ENCODE measurements at places on chromosomes 13 and 19.

- no peak for DNase-seq
Measured at GRCh38 chr13:33188093-33188882, 97.3 kb downstream of the STARD13 start.

- no peak for DNase-seq
Measured at GRCh38 chr19:5058521-5059212, 89.8 kb downstream of the KDM4B start.

- no peak for DNase-seq
Measured at GRCh38 chr13:57629391-57629804, 2.1 kb upstream of the PCDH17 start.

DNA sequence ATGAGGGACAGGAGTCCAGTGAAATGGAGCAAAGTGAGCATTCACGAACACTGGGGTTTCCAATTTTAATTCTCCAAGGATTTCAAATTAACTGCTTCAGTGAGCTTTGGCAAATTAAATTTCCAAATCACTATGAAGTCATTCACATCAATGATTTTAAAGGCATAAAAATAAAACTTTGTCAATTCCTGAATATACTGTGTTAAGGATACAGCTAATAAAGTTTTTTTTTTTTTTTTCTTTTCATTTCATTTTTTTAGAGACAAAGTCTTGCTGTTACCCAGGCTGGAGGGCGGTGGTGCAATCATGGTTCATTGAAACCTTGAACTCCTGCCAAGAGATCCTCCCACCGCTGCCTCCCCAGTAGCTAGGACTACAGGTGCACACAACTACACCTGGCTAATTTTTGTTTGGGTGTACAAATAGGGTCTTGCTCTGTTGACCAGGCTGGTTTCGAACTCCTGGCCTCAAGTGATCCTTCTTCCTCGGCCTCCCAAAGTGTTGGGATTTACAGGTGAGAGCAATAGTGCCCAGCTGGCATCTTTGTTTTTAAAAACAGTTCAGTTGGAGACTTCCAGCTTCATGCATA is 21.9 kb downstream of the RBM26 start:
- DNase-seq = no peak

GRCh38 chr13:110680852-110681251 is 25.1 kb downstream of the CARS2 start:
- DNase-seq = no peak

GRCh38 chr19:1854039-1854541 is 5.8 kb upstream of the REXO1 start:
- no peak for DNase-seq

DNA sequence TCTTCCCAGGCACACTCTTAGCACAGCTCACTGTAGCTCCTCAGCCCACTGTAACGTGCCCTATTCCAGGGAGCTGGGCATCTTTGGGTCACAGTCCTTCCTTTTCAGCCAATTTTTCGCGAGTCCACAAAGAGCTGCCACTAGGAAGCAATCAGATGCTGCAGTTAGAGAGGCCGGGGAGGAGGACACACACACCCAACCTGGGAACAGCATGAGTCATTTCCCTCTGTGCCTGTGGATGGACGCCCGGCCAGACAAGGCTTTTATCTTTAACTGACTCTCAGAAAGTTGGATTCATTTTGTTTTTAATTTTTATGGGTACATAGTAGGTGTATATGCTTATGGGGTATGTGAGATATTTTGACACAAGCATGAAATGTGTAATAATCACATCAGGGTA is 918.6 kb downstream of the UQCRFS1 start:
- no peak for DNase-seq

DNA sequence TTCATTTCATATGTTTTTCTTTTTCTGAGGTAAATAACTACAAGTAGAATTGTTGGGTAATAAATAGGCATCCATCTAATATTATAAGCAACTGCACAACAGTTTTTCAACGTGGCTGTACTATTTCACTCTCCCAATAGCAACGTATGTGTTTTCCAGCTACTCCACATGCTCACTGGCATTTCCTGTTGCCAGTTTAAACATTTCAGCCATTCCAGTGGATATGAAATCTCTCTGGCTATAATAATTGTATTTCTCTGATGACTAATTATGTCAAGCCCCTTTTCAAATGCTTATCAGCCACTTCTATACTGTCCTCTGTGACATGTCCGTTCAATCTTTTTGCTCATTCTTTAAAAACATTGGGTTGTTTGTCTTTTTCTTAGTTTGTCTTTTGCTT is 26.8 kb upstream of the ALOX5AP start:
- no peak for DNase-seq

- DNase-seq = no peak
Measured at GRCh38 chr13:67932991-67933390, 702.9 kb upstream of the PCDH9 start.

DNA sequence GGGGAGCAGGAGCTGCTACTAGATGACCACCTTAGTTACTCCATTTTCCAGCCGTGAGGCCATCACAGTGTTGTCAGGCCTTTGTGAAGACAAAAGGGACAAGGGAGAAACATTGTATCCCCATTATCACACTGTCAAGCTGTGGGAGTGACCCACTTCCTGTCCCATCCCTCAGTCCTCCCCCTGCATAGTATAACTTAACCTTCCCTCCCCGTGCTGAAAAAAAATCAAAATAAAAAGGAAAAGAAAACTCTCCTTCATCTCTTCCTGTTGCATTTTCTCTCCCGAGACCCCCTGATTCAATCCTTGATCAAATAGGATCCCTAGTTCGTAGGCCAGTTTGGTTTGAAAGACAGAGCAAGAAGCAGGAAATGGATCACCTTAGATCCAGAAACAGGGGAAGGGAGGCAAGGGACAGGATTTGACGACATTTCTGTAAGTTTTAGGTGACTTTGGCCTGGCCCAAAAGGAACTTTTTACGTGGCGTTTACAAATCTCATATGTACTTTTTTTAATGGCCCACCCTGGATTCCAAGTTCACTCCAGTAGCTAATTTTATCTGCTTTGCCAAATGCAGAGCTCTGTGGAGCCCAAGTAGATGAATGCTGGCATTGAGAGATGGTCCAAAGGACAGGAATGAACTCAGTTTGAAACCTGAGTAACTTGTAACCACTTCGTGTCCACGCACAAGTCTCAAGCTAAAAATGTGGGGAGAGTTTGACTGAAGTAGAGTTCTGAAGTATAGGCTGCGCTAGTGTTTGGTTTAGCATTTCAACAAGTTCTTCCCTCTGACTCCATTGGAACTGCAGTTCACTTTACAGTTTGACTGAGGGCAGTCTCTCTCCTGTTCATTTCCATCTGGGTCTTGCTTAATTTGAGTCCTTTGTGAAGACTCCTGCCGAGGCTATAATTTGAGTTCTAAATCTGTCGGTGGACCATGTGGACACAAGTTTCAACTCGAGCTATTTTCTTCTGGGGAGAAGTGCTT is 16.6 kb upstream of the GATAD2A start:
- DNase-seq = no peak

DNA sequence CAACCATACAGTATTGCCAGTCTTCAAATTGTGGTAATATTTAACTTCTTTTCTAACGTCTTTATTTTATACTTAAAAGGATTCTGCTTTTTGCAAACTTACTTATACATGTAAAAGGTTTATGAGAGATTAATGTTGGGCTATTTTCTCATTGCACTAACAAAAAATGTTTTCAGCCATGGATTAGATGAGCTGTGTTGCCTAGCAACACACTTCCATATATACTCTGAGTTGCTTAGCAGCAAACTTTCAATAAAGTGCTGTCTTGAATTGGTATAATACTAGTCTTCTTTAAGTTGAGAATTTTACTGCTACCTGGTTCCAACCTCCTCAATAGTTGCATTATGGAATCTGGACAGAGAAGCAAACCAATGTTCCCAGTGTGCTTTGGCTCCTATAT is 777.4 kb upstream of the PCDH9 start:
- DNase-seq = no peak

DNA sequence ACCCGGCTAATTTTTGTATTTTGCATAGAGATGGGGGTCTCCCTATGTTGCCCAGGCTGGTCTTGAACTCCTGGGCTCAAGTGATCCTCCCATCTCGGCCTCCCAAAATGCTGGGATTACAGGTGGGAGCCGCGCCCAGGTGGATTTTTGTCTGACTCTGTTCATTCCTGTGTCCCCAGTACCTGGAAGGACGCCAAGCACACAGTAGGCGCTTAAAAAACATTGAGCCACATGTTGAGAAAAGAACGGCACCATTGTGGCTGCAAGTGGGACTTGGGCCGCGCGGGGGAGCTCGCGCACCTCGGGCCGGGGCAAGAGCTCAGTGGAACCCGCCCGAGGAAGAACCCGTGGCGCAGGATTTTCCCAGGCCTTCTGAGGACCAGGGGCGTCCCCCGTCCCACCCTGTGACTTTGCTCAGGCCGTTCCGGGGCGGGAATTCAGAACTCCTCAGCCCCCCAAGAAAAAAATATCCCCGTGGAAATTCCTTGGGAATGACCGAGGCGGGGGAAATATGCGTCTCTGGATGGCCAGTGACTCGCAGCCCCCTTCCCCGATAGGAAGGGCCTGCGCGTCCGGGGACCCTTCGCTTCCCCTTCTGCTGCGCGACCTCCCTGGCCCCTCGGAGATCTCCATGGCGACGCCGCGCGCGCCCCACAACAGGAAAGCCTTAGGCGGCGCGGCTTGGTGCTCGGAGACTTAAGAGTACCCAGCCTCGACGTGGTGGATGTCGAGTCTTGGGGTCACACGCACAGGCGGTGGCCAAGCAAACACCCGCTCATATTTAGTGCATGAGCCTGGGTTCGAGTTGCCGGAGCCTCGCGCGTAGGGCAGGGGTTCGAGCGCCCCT is 1.4 kb upstream of the ICAM1 start:
- peak; percentile 48 for DNase-seq

DNA sequence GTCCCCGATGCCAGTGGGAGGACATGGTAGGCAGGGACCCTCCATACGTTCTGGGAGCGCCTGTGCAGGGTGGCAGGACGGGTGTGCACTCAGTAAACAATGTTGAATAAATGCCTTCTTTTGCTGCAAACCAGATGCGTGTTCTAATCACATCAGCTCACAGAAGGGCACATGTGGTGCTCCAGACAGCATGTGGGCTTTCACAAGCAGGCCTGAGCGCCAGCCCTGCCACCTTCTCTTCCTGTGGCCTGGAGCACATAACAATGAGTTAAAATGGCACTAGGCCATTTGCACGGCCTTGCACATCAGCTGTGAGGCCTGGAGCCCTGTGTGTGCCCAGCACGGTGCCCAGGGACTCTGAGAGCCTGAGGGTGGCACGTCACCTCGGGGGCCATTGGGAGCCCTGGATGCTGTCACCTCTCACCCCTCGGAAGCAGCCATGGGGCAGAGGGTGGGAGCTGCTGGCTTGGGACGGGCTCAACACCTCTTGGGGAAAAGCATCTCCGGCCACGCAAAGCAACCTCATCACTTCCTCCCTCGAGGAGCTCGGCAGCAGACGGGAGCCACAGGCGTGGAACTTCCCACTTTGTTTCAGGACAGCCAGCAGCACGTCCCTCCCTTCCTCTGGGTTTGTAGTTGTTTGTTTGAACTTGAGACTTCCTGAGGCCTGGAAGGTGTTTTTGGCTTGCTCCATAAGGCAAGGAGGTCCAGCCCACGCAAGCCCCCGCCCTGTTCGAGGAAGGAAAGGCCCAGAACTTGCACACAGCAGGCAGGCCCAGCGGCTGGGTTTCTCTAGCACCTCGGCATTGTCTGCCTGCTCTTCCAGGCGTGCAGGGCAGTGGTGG is 9.8 kb downstream of the MCF2L start:
- DNase-seq = no peak

DNA sequence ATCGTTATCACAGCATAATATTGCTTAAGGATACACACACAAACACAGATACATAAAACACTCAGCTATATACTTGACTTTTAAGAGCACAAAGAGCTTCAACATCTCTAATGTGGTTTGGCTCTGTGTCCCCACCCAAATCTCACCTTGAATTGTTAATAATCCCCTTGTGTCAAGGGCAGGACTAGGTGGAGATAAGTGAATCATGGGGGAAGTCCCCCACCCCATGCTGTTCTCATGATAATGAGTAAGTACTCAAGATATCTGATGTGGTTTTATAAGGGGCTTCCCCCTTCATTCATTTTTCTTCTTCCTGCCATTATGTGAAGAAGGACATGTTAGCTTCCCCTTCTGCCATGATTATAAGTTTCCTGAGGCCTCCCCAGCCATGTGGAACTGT is 481.4 kb downstream of the PCDH9 start:
- no peak for DNase-seq

GRCh38 chr13:102792396-102792795 is 6.4 kb downstream of the POGLUT2 start:
- no peak for DNase-seq

DNA sequence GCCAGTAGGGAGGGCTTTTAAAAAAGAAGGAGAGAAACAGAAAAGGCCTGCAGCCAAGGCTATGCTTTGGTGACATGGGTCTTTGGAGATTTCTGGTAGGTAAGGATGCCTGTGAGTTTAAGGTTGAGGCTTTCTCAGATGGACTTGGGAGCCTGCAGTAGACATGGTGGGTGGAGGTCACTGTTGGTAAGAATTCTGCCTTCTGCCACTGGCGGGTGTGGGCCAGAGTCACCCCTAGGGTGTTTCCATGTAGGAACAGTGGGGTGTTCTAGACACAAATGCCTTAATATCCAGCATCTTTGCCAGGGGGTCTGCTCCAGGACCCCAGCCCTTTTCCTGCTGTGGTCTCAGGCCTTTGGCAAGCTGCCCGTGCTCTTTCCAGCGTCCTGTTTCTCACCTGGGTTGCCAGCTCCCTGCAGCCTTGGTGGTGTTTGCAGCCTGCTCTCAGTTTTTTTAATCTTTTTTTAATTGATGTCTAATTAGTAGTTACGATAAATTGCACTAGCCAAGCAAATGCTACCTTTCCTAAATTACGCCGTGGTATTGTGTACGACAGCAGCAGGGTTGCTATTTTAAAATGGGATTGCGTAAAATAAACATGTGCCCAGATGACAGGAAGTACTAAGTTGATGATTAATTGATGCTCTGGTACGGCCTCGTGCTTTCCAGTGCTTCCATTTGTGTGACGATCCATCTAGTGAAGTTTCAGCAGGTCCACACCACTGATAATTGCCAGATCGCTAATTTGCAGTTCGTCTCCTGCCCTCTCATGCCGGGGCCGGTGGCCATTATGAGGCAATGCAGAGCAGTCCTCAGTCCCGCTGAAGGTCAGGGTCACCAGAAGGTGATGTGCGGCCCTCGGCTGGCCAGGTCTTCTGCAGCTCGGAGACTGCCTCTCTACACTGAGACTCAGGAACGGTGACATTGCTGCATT is 35.3 kb upstream of the NPAS1 start:
- DNase-seq = peak; percentile 89

- DNase-seq = no peak
Measured at GRCh38 chr19:55688422-55689218, 13.6 kb downstream of the EPN1 start.
